ENCODE measurements at places on chromosomes 12 and 14.

DNA sequence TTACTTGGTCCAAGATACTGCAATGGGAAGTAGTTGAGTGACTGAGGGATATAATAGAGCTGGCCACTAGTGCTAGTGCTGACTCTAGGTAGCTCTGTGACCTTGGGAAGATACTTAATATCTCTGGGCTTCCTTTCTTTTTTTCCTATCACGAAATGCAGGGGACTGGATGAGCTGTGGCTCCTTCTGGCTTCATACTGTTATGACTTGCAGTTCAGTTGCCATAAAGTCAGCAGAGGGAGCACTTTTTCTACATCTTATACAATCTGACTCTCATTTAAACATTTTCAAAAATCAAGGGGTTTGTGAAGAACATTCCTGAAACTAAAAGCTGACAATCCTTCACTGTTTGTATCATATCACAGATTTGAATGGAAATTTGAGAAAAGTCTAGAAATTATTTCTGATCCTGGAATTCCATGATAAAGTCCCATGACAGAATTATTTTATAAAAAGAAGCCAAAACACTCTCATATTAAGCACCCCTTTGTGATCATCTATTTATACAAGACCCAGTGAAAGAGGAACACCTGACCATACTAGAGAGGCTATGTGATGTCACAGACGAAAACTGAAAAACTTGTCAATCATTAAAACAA is 5.3 kb downstream of the BHLHE41 start:
- DNase-seq = no peak

DNA sequence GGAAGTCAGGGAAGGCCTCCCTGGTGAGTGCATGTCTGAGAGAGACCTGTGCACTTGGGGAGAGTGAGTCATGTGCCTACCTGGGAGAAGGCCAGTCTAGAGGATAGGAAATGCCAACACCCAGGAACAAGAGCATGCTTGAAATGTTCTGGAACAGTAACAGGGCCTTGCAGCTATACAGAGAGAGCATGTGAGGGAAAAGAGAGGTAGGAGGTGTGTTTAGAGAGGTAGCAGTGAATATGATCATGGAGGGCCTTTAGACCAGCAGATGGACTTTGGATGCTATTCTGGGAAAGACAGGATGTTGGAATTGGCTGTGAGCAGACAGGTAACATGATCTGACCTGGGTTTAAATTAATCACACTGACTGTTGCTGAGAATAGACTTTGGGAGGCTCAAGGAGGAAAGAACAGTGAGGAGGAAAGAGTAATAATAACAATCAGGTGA is 1143.6 kb downstream of the FLRT2 start:
- DNase-seq = no peak

DNA sequence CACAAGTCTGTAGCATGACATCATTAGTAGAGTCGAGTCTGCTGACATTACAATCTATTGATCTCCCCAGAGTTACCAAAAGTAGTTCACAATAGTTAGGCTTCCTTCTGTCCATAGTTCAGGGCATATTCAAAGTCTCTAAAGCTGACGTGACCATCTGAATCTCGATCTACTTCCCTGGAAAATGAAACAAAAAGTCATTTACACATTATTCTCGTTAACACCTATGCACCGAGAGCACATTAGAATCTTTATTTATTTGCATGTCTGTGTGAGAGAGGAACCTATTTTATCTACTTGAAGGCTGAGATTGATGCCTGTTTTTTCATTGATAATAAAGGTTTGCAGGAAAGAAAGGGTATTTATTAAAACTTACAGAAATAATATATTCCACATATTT is 157.4 kb downstream of the EFCAB11 start:
- DNase-seq = no peak

DNA sequence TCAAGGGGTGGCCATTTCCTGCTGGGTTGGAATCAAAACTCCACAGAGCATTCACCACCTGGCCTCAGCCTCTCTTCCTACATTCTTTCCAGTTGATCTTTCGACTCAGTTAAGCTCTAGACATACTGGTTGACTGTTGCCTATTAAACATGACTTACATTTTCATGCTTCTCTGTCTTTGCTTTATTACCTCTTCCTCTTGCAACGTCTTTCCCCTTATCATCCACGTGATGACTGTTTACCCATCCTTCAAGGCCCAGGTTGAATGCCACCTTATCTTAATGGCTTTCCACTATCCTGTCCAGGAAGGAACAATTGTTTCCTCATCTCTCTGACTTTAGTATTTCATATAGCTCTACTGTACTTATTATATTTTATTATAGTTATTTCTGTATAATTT is 24.4 kb upstream of the CCDC175 start:
- no peak for DNase-seq

- DNase-seq = peak; percentile 83
Measured at GRCh38 chr14:73741386-73741875, 27.2 kb upstream of the PNMA1 start.

DNA sequence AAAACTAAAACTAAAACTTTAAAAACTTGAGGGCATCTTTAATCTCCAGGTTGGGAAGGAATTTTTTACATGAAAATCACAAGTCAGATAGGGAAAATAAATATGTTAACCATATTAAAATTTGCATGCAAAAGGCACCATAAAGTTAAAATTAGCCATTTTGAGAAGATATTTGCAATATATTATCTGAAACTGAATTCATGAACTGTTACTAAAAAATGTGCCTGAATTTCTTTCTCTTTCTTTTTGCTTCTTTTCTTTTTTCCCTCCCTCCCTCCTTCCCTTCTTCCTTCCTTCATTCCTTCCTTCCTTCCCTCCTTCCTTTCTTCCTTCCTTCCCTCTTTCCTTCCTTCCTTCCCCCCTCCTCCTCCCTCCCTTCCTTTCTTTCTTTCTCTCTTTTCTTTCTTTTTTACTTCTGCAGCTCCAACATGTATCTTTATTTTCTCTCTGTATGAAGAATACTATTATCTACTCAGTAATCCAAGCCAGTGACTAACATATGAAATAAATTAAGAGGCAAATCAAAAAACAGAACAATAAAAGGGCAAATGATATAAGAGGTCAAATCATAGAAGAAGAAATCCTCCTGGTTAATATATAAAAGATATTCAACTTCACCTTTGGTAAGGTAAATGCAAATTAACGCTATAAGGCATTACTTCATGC is 146.0 kb downstream of the BRMS1L start:
- no peak for DNase-seq

- DNase-seq = no peak
Measured at GRCh38 chr12:26153421-26154154, 28.8 kb upstream of the BHLHE41 start.

GRCh38 chr12:94469522-94469921 is 9.9 kb upstream of the CEP83 start:
- no peak for DNase-seq

DNA sequence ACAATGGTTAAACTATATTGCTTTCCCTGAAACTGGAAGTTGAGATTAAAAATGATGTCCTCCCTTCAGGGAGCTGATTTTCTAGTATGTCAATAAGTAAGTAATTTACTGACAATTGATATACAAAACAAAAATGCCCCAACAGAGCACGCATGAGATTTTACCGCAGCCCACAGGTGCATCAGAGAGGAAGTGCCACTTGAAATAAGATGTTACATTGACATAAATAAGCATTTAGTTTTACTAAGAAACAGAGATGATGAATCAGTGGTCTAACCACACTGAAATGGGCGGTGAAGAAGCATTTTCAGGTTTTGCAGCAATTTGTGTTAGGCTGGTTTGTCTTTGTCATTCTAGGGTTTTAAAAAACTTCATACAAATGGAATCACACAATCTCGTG is 8.8 kb upstream of the CLECL1 start:
- DNase-seq = peak; percentile 95

- no peak for DNase-seq
Measured at GRCh38 chr12:89556976-89557375, 31.1 kb upstream of the POC1B start.

DNA sequence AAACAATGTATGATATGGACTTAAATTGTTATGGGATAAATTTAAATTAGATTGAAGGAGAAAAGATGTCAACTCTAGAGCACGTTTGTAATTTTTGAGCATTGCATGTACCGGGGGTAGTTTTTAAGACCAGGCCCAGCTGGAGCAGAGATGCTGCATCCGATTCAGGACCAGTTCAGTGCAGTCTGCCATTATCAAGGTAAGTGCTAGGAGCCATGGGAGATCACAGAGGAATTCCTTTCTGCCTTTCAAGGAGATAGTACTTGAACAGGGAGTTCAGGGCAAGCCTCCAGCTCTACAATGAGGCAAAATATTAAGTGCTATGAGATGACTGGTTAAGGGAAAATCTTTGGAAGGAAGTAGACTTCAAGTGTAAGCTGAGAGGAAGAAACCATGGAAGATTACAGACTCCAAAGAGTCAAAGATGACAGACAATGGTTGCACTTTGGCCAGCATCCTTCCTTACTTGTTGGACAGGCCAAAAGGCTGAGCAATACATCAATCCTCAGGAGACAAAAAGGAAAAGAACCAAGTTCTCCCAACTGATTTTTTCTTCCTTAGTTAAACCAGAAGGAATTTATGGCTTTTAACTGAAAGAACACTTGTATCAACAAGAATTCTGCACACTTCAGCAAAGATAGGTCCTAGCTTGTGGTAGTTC is 113.2 kb upstream of the HIF1A start:
- no peak for DNase-seq

GRCh38 chr14:94675036-94675435 is 62.8 kb downstream of the SERPINA3 start:
- DNase-seq = no peak

DNA sequence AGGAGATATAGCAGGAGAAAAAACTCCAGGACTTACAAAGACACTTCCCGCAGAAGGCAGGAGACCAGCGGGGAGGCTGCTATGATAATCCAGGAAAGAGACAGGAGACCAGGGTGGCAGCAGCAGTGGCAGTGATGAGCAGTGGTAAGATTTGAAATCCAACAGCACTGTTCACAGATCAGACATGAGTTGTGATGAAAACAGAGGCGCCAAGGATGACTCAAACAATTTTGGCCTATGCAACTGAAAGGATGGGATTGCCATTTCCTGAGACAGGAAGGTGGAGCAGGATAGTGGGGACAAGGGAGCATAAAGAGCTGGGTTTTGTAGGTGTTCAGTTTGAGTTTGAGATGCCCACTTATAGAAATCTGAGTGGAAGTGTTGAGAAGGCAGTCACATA is 108.6 kb upstream of the DYRK2 start:
- no peak for DNase-seq

DNA sequence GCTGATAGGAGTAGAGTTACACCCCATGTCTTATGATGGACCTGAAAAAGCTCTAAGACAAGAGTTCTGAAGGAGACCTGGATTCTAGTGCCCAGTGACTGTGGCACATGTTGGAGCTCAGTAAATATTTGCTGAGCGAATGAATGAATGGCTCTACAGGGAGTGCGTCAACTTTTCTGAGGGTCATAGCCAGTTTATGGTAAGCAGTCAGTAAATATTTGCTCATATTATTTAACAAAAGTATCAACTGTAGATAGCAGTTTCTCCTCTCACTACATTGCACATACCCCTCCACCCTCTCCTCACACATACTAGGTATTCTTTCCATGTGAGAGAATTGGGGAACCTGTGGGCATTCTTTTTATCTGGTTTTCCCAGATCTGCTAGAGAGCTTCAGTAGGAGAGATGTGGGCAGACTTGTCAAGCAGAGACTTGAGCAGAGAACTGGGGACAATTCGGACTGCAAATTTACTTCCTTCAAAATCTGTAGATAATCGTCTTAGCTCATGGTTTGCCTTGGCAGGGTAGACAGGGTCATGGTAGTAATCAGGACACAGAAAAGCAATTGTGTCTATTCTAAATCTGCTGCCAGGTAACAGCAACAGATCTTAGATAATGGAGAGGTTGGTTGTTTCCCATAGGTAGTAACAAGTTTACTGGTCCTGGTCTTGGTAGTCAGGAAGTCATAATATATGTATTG is 5.7 kb downstream of the SLC4A8 start:
- no peak for DNase-seq

GRCh38 chr12:16919551-16919950 is 313.6 kb upstream of the LMO3 start:
- no peak for DNase-seq

- no peak for DNase-seq
Measured at GRCh38 chr12:123097561-123098084, 53.3 kb downstream of the PITPNM2 start.

DNA sequence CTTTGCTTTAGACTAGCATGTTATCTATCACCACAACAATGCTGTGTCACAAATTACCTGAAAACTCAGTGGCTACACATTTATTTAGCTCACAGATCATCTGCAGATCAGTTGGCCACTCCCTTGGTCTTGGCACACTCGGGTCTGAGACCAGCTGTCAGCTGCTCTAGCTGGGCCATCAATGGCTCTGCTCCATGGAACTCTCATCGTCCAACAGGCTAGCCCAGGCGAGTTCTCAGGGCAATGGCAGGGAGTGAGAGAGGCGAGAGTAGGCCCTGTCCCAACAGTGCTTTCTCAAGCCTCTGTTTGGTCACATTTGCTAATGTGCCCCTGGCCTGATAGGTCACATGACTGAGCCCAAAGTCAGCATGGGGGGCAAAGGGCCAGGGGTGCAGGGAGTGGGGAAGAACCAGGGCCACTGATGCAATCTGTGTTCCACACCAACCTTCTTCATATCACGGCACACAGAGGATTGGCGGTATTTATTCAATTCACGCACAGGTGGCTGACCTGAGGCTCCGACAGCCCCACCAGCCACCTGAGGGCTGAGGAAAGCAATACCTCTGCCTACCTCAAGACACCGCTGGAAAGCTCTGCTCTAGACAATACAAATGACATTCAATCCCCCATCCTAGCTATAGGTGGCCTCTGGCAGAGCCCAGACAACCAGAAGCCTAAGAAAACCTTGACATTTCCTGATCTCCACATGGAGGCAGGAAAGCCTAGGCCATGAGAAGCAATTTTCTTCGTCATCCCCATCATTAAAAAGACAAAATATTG is 82.5 kb downstream of the NT5DC3 start:
- DNase-seq = no peak

DNA sequence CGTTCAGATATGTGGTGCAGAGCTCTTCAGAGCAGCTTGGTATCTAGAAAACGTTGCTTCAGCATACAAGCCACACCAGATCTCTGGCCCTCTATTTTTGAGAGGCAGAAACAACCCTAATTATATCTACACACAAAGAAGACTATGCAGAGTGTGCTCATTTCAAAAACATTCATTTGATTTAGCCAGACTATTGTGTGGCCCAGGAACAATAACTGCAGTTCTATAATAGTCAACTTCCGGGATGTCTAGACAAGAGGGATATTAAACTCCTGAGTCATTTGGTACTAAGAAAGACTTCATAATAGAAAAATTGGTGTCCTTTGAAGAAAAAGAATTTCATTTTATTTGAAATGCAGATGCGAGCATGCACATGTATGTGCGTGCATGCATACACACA is 153.8 kb downstream of the PELI2 start:
- no peak for DNase-seq
